ENCODE measurements at places on chromosomes 5 and 9.
A peak's percentile ranks its signal among the peaks of the same experiment; 100 is the strongest.

DNA sequence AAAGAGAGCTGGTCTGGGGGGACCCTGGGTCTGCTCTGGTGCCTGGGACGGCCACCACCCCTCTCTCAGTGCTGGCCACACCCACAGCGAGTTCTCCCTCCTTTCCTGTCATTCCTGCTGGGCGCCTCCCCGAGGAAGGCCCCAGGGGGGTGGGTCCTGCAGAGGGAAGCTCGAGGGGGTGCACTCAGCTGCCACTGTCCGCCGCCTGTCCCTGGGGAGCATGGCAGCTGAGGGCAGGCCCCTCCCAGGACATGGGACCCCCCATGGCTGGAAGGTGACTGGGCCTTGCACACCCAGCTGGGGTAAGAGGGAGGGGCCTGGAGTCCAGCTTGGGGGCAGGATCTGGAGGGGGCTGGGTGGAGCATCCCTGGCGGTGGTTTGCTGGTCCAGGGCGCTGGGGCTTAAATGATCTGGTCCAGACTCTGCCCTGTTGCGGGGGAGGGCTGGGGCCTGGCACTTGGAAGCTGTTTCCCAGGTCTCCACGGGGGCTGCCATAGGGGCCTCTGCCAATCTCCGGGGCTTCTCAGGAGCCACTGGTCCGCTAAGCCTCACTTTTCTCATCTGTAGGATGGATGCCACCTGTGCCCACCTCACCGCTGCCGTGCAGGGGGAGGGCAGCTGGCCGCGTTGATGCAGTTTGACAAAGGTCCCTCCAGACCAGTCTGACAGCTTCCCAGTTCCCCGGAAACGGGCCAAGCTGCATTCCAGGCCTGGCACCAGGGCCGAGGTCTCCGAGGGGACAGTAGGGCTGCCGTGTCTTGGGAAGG lies 6.0 kb upstream of the SLC2A6 start:
- DNase-seq, result no peak

DNA sequence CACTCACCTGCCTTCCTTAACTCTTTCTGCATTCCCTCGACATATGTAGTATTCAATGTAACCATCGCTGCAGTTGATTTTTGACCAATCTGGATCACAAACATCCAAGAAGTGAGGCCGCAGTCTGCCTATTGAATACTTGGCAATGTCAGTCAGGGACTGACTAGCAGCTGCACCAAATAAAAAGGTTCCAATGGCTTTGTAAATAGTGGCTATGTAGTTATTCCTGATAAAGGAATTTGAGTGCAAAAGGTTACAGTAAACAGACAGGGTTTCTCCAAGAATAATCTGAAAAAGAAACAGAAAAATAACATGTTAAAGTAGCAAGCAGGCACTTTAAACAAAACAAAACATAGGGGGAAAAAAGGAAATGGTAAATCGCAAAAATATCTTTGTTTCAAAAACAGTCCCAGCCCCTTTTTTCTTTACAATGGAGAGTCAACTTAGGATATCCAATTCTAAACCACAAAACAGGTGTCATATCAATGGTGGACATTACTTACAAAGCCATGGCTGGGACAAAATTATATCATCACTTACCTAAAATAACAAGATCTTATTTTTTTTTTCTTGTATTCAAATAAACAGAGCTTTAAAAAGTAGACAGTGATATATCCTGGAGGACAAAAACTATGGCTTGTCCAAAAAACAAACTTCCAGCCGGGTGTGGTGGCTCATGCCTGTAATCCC lies 66.8 kb downstream of the PLPP1 start:
- no peak for DNase-seq

- DNase-seq, result peak; percentile 81
Observed at GRCh38 chr5:18745988-18746615, 1111.8 kb downstream of the TAF11L14 start.

- no peak for DNase-seq
Observed at GRCh38 chr5:78508186-78508765, 140.3 kb downstream of the LHFPL2 start.

DNA sequence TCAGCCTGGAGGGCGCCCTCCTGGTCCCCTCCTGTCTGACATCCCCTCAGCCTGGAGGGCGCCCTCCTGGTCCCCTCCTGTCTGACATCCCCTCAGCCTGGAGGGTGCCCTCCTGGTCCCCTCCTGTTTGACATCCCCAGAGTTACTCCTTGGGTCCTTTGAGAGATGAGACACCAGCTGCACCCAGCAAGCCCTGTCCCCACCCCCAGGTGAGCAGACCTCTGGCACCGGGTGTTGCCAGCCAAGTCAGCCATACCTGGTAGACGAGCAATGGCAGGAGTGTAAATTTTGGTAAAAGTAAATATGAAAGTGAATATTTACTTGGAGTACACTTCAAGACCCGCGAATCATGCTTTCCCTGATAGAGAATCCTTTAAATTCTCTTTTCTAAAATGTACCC lies 25.4 kb downstream of the EXOC3 start:
- DNase-seq, result no peak
